ENCODE measurements at places on chromosomes 16 and 17.

GRCh38 chr16:56252835-56253234 is 61.5 kb downstream of the GNAO1 start:
- DNase-seq = no peak

GRCh38 chr16:28003923-28004322 is 59.6 kb downstream of the GSG1L start:
- no peak for DNase-seq

- DNase-seq = no peak
Measured at GRCh38 chr16:25988084-25988483, 296.3 kb downstream of the HS3ST4 start.

- no peak for DNase-seq
Measured at GRCh38 chr16:87172632-87173031, 144.6 kb downstream of the C16orf95 start.

DNA sequence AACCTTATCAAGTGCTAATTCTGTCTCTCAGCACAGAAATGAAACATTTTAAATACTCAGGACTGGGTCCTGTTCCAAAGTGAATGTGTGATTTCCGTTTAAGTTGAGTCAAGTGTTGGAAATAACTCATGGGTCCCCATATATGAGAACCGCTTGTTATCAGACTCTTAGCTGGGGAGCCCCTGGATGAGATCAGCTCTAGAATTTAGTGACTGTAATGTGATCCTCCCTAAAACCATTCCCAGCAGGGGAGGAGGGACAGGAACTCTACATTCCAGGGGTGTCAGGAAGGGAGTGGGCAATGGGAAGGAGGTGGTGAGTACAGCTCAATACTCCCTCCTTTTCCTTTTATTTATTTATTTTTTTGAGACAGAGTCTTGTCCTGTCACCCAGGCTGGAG is 37.5 kb downstream of the OTOA start:
- DNase-seq = no peak

Data from erythroblast (primary cell).